ENCODE measurements at places on chromosomes 11 and 22. TPM values are rescaled to one million over a fixed set of nuclear protein-coding genes. Genes with fewer than 3 reads are reported as not detected.

The MS4A6A gene
- not detected for total RNA-seq

The MICAL2 gene
- total RNA-seq = 247 TPM

The DDI1 gene
- total RNA-seq = not detected

The PGR gene
- not detected for total RNA-seq

The GLYATL1 gene
- 1.5 TPM for total RNA-seq

DNA sequence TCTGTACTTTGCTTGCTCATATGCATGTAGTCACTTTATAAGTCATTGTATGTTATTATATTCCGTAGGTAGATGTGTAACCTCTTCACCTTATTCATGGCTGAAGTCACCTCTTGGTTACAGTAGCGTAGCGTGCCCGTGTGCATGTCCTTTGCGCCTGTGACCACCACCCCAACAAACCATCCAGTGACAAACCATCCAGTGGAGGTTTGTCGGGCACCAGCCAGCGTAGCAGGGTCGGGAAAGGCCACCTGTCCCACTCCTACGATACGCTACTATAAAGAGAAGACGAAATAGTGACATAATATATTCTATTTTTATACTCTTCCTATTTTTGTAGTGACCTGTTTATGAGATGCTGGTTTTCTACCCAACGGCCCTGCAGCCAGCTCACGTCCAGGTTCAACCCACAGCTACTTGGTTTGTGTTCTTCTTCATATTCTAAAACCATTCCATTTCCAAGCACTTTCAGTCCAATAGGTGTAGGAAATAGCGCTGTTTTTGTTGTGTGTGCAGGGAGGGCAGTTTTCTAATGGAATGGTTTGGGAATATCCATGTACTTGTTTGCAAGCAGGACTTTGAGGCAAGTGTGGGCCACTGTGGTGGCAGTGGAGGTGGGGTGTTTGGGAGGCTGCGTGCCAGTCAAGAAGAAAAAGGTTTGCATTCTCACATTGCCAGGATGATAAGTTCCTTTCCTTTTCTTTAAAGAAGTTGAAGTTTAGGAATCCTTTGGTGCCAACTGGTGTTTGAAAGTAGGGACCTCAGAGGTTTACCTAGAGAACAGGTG lies 11.1 kb downstream of the CCND1 start:
- no peaks in the 10 kb centered on the region for H3K27me3 ChIP-seq
- H3K27ac ChIP-seq = no peak overlapping the region
- peak; percentile 23 for DNase-seq
- H3K4me1 ChIP-seq = peaks cover 21% of the 10 kb centered on the region
- no peak overlapping the region for H3K4me3 ChIP-seq
- peaks cover 7% of the 10 kb centered on the region for H3K36me3 ChIP-seq

DNA sequence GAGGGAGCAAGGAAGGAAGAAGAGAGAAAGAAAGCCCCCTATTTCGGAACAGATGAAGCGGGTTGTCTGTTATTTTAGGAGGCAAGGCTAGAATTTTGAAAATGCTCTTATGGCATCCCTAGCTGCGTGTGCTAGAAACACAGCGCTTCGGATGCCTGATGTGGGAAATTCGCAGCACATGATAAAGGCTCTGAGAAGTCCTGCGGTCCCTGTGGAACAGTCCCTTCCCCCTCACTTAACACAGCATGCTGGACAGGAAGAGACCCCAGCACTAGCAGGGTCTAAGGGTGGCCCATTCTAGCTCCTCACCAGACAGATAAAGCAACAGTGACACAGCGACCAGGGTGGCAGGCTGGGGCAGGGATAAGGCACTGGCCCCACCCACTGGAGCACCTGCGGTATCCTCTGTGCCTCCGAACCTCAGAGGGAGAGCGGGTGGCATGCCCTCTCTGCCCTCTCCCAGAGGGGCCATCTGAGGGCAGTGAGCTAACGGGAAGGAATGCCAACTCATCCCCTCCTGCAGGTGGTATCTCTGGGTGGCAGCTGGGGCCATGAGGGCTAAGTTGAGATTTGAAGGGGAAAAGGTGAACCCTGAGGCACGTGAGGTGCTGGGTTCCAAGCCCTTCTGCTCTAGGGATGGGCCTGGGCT lies 75.7 kb downstream of the SCUBE1 start:
- H3K27me3 ChIP-seq = no peaks in the 10 kb centered on the region
- H3K27ac ChIP-seq = no peak overlapping the region
- peaks cover 15% of the 10 kb centered on the region for H3K4me1 ChIP-seq
- H3K36me3 ChIP-seq = no peaks in the 10 kb centered on the region
- H3K4me3 ChIP-seq = no peak overlapping the region

DNA sequence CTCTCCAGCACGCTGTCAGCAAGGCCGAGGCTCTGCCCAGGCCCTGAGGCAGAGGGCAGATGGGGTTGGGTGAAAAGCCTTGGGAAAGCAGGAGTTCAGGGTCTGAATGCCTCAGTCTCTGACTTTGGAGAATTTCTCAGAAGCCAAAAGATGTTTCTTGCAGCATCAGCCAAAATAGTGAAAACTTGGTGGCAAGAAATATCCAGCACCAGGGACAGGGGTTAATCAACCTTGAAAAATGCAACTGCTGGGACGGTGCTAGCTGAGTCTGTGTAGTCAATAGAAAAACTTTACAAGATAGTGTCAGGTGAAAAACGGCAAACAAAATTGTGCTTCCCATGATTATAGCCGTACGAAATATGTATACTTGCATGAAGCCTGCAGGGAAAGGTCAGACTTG lies 1.4 kb upstream of the ABCC8 start:
- DNase-seq = no peak
- no peaks in the 10 kb centered on the region for H3K36me3 ChIP-seq
- H3K27me3 ChIP-seq = peaks cover 6% of the 10 kb centered on the region

DNA sequence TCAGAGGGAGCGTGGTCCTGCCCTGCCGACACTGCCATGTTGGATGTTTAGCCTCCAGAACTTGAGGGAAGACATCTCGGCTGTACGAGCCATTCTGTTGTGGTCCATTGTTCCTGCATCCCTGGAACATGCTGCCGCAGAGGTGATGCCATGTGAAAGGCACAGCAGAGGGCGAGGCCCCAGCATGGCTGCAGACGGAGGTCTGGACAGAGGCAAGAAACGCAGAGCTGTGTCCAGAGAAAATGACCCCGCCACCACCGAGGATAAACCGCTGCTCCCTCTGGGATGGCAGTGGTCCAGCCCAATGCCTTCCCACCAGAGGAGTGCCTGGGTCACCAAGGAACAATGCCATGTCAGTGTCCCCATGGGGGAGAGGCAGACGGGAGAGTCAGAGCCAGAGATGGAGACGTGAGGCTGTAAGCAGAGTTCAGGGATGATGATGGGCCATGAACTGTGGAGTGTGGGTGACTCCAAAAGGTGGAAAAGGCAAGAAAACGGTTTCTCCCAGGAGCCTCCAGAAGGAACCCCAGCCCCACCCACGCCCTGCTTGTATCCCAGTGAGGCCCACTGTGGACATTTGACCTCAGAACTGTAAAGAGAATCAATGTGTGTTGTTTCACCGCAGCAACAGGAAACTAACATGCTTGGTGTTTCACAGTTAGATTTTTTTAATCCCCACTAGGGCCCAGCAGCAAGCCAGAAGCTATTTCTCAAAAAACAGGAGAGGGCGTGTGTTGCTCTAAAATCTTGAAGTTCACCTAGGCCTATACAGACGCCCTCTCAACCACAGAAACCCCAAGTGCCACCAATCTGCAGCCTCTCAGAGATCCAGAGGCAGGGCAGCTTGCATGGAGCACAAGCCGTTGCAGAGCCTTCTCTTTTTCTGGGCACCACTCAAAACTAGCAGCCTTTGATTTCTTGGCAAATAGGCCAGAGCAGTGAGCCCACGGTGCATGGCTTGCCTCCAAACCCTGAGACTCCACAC lies 1422.9 kb downstream of the TBC1D22A start:
- H3K27ac ChIP-seq = no peak overlapping the region
- no peaks in the 10 kb centered on the region for H3K36me3 ChIP-seq
- no peaks in the 10 kb centered on the region for H3K27me3 ChIP-seq
- no peak overlapping the region for H3K4me3 ChIP-seq
- DNase-seq = no peak

GRCh38 chr11:75096456-75097172 lies at the start of gene OR2AT4:
Gene OR2AT4 (minus strand): TSS chr11:75096876.
- H3K27ac ChIP-seq = no peak within 1 kb of the TSS
- DNase-seq = no peak
- H3K36me3 ChIP-seq = no peaks in the 10 kb centered on the region
- no peaks in the 10 kb centered on the region for H3K27me3 ChIP-seq
- no peaks in the 10 kb centered on the region for H3K4me1 ChIP-seq

DNA sequence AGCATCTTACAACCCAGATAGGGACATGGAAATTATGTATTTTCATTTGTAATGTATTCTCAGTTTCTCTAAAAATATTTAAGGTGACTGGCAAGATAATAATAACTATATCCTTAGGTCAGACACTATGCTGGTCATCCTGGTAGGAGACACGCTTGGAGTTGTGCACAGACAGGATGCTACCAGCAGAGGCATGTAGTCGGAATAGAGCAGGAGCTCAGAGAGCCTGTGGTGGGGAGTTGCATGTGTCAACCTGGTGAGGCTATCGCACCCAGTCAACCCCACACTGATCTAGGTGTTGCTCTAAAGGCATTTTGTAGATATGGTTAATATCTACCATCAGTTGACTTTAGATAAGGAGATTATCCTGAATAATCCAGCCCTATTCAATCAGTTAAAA lies 318.5 kb downstream of the MIAT start:
- no peak overlapping the region for H3K4me3 ChIP-seq
- H3K27ac ChIP-seq = no peak overlapping the region
- no peaks in the 10 kb centered on the region for H3K4me1 ChIP-seq

- DNase-seq = no peak
- H3K27ac ChIP-seq = no peak overlapping the region
- no peaks in the 10 kb centered on the region for H3K36me3 ChIP-seq
These were observed 67.5 kb downstream of the ARFGAP2 start for GRCh38 chr11:47109051-47109726.

GRCh38 chr11:88363648-88364065 lies 26.1 kb upstream of the CTSC start:
- H3K27me3 ChIP-seq = no peaks in the 10 kb centered on the region
- no peaks in the 10 kb centered on the region for H3K36me3 ChIP-seq
- no peak for DNase-seq
- H3K4me3 ChIP-seq = no peak overlapping the region
- H3K4me1 ChIP-seq = no peaks in the 10 kb centered on the region

DNA sequence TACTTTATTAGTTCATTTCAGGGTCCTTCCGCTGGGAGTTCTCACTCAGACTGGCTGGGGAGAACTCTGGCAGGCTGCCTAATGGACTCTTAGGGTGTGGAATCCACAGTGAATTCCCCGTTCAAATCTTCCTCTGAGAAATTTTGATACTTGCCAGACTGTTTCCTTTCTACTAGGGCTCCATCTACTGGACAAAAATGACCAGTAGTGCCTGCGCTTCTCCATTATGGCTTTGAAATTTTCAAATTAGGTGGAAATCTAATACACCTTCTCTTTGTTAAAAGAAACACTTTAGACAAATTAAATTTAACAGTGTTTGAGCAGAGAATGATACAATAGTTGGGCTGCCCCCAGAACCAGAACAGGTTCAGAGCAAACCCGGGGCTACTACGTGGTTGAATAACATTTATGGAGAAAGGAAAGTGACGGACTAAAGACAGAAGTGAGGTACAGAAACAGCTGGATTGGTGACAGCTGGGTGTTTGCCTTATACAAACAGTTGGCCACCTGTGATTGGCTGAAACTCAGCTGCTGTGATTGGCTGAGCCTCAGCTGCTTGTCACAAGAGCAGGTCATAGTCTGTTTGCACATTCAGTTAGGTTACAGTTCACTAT lies 52.9 kb upstream of the FDX1 start:
- H3K27me3 ChIP-seq = no peaks in the 10 kb centered on the region
- DNase-seq = peak; percentile 95
- H3K27ac ChIP-seq = peak overlapping the region; percentile 34
- H3K4me1 ChIP-seq = peaks cover 45% of the 10 kb centered on the region
- 0 out of 2 replicates have a peak overlapping the region, but pooled peaks have one; percentile 4 for H3K4me3 ChIP-seq

DNA sequence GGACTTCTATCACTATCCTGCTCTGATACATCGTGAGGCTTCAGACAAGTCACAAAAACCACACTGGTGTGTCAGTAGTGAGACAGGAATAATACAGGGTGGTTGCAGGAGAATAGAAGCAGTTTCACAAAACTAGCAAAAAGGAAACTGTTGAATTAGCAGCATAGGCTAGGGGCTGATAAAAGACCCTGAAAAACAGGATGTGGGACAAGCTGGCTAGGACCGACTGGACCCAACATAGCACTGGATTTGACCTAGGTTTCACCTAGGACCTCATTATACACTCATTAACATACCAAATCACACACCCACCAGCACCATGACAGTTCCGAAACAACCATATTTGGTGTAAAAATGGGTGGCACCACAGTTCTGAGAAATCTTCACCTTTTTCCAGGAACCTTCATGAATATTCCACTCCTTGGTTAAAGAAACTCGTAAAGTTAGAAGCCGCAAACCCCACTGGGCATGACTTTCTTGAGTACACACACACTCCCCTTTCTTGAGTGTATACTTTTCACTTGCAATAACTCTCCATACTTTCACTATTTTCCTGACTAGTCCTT lies 76.2 kb downstream of the SLC1A2 start:
- no peak for DNase-seq
- no peak overlapping the region for H3K27ac ChIP-seq
- peaks cover 7% of the 10 kb centered on the region for H3K4me1 ChIP-seq
- H3K4me3 ChIP-seq = no peak overlapping the region
- no peaks in the 10 kb centered on the region for H3K27me3 ChIP-seq

DNA sequence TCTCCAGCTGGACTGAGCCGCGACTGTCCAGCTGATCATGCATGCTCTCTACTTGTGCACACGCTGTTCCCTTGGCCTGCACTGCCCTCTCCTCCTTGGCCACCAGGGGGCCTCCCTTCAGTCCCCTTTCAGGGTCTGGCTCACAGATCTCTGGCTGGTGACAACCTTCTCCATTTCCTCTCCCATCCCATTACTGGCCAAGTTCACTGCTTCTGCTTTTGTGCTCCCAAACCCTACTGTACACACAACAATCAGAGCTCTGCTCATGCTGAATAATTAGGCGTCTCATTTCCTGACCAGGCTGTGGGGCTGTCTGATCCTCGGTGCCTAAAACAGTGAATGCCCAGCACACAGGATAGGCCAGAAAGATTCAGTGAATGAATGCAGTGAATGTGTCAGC lies 224.0 kb upstream of the NARS2 start:
- no peak overlapping the region for H3K27ac ChIP-seq
- H3K4me1 ChIP-seq = peaks cover 8% of the 10 kb centered on the region
- H3K36me3 ChIP-seq = no peaks in the 10 kb centered on the region
- no peak overlapping the region for H3K4me3 ChIP-seq

Measured in Caco-2 (cell line).